ENCODE measurements at places on chromosomes 3 and 15. TPM values are rescaled to one million over a fixed set of nuclear protein-coding genes. Genes with fewer than 3 reads are reported as not detected.

Gene SYNPR
- not detected for total RNA-seq

Gene TMEM207
- total RNA-seq: not detected

Gene XCR1
- total RNA-seq: not detected

Gene STAB1
- total RNA-seq: 0.07 TPM

Gene TMC3
- not detected for total RNA-seq

Gene CYP1A1
- 1.8 TPM for total RNA-seq

Gene NGRN
- 102 TPM for total RNA-seq

Gene VPS8
- total RNA-seq: 8.9 TPM

Gene RBM6
- 30.5 TPM for total RNA-seq

Gene FHIT
- total RNA-seq: 0.51 TPM

Gene CASR
- not detected for total RNA-seq

Gene CD86
- total RNA-seq: not detected

Gene KCNAB1
- total RNA-seq: not detected

Gene SEMA3F
- 18.7 TPM for total RNA-seq

Gene SLC27A2
- total RNA-seq: 32.9 TPM

Gene TPRG1
- 0.14 TPM for total RNA-seq

Gene RLBP1
- total RNA-seq: 0.13 TPM

Gene CCNB2
- total RNA-seq: 93.6 TPM

Gene TMEM212
- not detected for total RNA-seq

Gene MINDY4B
- total RNA-seq: not detected

Gene HGD
- 16.4 TPM for total RNA-seq

Gene TFG
- total RNA-seq: 140 TPM

Gene RBP2
- total RNA-seq: not detected

Gene GALNT15
- 0.05 TPM for total RNA-seq

Measured in A549 treated with Hydrocortisone at 1 μM for 4 hours (cell line).